ENCODE measurements at places on chromosomes 7 and 10. TPM values are rescaled to one million over a fixed set of nuclear protein-coding genes. Genes with fewer than 3 reads are reported as not detected.

TEX47 gene
- total RNA-seq = not detected

TMEM236 gene
- under 0.01 TPM for total RNA-seq

COL28A1 gene
- total RNA-seq = 0.83 TPM

VWA2 gene
- not detected for total RNA-seq

GRCh38 chr7:68971634-68972340, 626.5 kb upstream of the AUTS2 start:
- DNase-seq = no peak

- peak; percentile 29 for DNase-seq
These were observed 130.7 kb downstream of the NRF1 start for GRCh38 chr7:129742256-129742655.

DNA sequence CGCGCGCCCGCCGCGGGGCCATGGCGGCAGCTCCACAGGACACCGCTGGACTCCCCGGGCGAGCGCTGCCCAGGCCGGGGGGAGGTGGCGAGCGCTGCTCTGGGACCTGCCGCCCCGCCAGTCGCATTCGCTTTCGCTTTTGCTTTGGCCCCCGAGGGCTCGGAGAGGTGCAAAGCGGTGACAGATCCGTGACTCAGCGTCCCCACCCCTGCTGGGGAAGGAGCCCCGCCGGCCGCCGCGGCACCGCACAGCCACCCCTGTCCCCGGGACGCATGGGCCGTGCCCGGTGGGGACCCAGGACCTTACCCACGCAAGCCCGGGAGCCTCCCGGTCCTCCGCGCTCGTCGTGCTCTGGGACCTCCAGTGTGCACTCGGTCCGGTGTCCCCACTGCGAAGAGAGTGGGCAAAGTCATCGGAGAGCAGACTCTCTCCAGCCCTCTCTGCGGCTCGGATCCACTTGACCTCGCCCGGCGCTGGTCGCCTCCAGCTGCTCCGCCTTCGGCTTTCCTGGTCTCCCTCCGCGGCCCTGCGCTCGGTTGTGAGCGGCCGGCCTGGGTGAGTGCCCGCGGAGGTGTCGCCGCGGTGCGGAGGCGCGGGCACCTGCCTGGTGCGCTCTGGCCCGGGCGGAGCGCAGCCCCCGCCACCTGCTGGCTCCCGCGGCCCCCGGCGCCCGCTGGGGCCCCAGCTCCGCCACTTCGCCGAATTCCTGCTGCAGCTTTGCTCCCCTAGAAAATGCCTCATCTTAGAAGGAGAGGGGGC, at the start of gene IL15RA:
Gene IL15RA, minus strand, starts transcription at position 73 of the 759 bp plus-strand sequence. Its CDS starts 51 bp downstream, at position 22.
- DNase-seq = peak; percentile 74

GRCh38 chr10:6770846-6771245, 190.8 kb upstream of the PRKCQ start:
- no peak for DNase-seq

DNA sequence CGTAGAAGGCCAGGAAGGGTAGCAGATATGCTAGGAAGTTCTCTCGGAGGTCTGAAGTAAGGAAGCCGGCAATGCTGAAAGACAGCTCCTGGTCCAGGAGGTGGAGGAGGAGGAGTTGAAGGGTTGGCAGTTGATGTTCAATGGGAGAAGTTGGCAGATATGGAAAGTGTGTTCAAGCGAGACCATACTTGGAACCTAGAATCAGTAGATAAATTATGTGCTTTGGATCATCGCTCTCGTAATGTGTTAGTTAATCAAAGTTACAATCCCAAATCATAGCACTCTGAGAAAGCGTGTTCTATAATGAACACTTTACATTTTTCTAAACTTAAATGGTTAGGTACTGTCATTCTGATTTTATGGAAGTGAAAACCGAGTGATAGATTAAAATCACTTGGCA, 152.9 kb downstream of the CELF2 start:
- DNase-seq = no peak

DNA sequence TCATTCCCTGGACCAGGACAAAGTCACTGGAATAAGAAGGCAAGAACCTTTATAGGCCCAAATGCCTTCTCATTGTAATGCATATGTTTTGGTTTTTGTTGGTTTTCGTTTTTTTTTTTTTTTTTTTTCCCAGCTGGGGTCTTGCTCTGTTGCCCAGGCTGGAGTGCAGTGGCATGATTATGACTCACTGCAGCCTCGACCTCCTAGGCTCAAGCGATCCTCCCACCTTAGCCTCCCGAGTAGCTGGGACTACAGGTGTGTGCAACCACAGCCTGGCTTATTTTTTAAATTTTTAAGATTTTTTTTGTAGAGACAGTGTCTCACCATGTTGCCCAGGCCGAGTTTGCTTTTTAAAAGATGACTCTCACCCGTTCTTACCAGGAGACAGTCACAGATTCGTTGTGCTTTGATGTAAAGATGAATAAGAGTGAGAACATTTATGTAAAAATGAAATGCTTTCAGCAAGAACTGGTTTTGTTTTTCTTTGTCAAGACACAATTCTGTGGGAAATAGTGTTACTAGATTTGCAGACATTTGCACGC, 7.6 kb downstream of the IQCE start:
- no peak for DNase-seq

DNA sequence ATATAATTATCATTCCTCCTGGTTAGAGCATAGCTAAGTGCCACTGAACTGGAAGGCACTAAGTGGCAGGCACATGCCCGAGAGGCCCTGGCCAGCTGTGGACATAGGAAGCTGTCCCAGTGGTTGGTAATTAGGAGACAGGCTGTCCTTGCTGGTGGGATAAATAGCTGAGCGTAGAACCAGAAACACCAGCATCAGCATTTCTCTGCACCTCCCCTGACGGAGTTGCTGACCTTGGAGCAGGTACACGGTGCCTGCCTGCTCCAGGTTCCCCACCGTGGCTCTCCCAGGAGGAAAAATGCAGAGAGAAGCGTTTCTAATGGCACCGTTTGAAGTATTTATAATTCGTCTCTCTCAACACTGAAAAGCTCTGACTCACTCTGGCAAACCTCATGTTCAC, 5.6 kb upstream of the ABLIM1 start:
- DNase-seq = no peak

DNA sequence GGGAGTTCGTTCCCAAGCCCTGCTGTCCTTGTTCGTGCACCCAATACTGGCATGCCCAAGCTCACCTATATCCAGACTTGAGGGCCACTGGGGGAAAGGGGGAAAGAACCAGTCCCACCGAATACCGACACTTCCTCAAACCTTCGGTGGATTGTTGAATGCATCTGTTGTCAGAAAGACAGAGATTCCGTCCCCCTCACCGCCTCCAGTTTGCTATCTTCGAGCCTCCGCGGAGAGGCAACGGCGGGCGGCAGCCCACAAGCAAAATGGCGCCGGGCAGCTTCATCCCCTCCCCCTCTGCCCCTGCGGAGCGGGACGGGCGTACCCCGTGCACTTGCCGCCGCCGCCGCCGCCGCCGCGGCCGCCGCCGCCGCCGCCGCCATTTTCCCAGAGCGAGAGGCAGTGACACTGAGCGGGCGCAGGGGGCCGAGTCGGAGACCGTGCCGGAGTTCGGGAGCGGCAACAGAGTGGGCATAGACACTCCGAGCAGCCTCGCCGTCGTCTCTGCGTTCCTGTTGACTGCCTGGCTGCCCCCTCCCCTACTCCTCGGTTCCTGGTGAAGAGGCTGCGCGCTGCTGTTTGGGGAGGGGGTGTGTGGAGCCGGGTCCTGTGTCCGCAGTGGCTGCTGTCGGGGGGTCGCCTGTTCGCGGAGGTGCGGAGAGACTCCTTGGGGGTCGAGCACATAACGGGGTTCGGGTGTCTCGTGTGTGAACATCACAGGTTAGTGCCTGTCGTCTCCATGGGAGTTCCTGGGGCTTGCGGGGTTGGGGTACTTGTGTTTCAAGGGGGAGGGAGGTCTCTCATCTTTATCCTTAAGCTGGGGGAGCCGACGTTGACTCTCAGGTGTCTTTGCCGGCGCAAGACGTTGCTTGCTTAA, at the start of gene KMT2E:
Gene KMT2E, plus strand, starts transcription at position 390 of the 877 bp plus-strand sequence. CDS start 26,748 bp downstream, outside the sequence.
- peak; percentile 91 for DNase-seq

DNA sequence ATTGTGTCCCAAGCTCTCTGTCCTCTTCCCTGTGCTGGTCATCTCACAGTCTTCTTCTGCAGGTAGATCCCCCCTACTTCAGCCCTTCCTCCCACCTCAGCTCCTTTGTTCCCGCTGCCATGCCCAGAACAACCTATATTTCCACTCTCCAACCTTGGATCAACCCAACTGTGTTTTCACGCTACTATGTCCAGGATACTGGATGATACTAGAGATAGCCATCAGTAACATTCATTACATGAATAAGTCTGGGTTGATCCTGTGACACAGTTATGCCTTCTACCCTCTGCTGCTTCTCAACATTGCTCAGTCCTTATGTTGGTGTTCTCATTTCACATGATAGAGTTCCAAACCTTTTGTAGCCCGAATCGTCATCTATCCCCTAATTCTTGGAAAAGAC, 286.4 kb downstream of the ZEB1 start:
- DNase-seq = no peak

GRCh38 chr10:70982443-70982842, 94.1 kb upstream of the PCBD1 start:
- DNase-seq = no peak

DNA sequence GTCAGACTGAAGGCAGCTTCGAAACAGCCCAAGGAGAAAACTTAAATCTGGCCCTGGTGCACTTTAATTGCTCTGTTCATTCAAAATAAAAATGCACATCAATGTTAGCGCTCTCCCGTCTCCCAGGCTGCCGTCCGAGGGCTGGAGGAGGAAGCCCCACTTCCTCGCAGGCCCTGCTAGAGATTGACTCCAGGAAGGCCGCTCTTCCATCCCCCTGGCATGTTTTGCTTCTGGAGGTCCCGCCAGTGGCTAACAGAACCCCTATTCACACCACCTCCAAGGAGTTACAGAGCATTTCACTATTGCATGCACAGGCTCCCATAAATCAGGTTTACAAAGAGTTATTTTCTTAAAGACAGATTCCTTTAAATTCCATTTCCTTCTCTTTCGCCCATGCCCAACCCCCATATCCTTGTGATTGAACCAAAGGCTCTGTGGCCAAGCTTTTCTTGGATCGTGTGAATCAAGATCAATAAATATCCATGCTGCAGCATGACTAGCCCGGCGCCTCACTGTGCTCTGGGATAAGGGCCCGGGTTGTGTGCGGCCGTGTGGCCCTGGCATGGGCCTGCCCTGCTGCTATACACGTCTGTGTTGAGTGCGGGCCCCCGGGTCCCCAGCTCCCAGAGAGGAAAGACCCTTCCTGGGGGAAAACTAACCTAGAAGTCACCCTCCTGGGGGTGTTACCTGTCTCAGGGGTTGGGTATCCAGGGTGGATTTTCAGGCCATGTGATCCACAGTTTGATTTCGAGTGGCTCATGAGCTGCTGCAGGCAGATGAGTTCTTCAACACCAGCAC, 118.7 kb upstream of the GDF10 start:
- no peak for DNase-seq

- no peak for DNase-seq
These were observed 226.2 kb downstream of the COBL start for GRCh38 chr7:51090411-51090810.

GRCh38 chr10:11146402-11147171, 128.9 kb downstream of the CELF2 start:
- no peak for DNase-seq

- DNase-seq = peak; percentile 71
These were observed 6.1 kb downstream of the NPY start for GRCh38 chr7:24290004-24290641.

GRCh38 chr7:23298141-23298881, 828 bp upstream of the MALSU1 start:
- peak; percentile 35 for DNase-seq

- no peak for DNase-seq
These were observed 23.7 kb upstream of the SEPTIN7 start for GRCh38 chr7:35777121-35777520.
